ENCODE measurements at places on chromosomes 12 and 14.

DNA sequence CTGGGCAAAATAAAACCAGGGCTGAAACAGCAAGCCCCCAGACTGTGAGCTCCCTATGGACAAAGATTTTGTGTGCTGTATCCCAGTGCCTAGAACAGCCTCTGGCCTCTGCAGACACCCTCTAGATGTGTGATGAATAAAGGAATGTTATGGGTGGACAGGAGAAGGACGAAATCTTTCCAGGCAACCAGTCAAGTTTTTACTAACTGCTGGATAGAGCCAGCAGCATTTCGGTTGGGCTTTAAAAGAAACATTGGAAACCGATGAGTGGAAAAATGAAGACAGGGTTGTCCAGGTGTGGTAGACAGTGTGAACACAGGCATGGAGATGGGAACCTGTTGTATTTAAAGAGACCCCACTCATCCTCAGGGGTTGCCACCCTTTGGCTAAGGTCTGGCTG, 4.0 kb downstream of the CHGA start:
- DNase-seq = no peak

DNA sequence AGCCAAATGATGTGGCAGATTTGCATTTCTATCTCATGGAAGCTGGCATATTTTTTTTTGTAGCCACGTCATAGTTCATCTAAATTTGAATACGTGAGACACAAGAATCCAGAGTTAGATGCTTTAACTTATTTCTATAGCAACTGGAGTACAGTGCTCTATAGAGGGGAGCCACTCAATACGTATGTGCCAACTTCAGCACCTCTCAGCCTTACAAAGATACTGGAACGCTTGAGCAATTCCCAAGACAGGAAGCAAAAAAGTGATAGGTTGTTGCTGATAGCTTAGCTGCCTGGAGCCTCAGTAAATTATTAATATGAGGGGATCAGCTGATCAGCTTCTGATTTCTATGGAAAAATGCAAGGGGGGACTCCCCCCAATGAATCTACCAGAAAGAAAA, 24.1 kb upstream of the PELI2 start:
- no peak for DNase-seq

- DNase-seq = peak; percentile 1
Measured at GRCh38 chr12:15788233-15789219, 662 bp downstream of the EPS8 start.

DNA sequence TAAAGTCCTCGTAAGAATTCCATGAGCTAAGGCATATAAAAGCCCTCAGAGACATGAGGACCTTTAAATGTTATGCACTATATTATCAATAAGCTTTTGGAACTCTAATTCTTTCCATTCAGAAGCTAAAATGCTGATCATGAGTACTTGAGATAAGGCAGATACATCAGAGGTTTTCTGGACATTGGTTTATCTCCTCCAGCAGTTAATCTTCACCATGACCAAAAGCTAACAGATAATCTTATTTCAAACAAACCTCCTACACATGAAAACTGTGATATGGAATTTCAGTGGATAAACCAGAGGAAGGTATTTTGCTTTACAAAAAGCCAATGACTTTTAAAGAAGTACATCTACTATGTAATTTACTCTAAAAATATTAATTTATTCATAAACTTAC, 97.9 kb upstream of the BBS10 start:
- DNase-seq = no peak

- no peak for DNase-seq
Measured at GRCh38 chr12:109592195-109592904, 18.8 kb downstream of the MVK start.

- DNase-seq = no peak
Measured at GRCh38 chr12:65638324-65638723, 186.0 kb upstream of the HMGA2 start.

GRCh38 chr12:124299628-124300388, 4.9 kb downstream of the RFLNA start:
- DNase-seq = no peak

All from stimulated activated CD4-positive, alpha-beta T cell treated with anti-CD3 and anti-CD28 coated beads, Interleukin-15, amount 100 ng/mL, for 1 hour (primary cell).